ENCODE measurements at places on chromosomes 2 and 18.

GRCh38 chr2:41784496-41784895 lies 263.3 kb upstream of the PKDCC start:
- no peak for DNase-seq

- DNase-seq = no peak
Measured at GRCh38 chr2:176814274-176814673, 398.3 kb upstream of the HNRNPA3 start.

DNA sequence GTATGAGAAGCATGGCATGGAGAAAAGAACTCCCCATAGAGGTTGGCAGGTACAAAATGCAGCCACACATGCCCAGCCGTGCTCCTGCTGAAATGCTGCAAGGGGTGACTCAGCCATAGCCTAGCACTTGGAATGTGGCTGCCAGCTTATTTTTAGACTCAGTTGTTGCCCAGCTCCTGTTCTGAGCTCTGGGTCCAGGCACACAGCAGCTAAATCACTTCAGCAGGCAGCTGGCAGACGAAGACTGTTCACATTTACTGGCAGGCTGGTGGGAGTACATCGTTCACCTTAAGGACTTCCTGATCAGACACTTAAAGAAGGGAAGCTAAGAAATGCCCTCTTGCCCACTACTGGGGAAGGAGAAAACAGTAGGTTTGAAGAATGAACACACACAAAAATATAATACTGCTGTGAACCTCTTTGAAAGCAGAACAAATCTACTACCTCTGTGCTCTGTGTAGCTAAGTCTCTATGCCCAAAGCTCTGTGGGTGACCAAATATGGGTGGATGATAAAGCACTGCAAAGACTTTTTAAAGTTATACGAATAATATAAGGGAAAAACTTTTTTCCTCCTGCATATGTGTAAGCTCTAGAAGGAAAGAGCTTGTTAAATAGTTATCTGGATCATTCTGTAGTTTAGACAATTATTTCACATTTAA lies 146.1 kb downstream of the LNPK start:
- no peak for DNase-seq

DNA sequence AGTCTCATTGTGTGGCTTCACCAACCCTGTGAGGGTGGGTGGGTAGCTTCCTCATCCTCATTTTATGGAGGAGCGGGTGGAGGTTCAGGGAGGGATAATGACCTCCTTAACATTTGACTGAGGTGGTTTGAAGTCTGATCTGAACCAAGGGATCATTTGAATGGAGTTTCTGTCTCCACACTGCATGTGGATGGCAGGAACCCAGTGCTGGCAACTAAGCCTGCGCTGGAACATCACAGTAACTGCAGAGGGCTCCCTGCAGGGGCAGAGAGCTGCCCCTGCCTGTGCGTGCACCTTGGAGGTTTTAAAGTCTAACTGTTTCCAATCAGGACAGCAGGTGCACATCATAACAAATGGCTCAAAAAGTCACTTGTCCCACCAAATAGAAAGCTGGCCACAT lies 3.3 kb downstream of the AGAP1 start:
- DNase-seq = no peak

DNA sequence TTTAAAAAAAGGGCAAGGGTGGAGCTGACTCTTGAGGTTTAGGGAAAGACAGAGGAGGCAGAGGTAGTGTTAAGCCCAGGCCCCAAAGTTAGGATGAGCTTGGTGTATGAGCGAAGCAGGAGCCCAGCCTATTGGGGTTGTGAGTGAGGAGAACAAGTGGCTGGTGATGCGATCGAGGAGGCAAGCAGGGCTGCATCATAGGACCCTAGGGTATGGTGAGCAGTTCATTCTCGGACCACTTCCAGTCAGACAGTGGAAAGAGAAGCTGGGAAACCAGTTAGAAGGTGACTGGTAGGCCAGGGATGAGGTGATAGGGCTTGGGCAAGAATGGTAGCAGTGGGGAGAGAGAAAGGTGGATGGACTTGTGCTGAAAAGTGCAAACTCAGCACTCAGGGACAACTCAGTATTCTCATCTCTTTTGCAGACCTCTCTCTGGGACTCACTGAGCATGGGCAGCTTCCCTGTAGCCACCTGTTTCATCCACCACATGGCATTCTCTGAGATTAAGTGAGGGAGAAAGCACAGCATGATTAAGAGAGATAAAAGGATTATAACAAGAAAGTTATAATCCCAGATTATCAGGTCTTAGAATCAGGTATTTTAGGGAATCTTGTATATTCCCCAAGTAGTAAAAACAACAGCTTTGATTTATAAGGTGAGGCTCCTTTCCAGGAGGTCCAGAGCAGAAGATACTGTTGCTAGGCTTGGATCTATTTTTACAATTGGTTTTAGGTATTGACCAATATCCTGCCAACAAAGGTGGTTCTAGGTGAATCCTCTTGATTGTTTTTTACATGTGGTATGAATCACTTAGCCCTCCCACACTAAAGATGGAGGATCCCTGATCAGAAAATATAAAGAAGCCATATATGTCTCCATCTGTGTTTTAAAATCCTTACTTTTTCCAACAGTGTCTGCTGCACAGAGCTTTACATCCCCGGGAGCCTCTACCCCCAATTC lies 38.3 kb downstream of the XRCC5 start:
- DNase-seq = no peak

DNA sequence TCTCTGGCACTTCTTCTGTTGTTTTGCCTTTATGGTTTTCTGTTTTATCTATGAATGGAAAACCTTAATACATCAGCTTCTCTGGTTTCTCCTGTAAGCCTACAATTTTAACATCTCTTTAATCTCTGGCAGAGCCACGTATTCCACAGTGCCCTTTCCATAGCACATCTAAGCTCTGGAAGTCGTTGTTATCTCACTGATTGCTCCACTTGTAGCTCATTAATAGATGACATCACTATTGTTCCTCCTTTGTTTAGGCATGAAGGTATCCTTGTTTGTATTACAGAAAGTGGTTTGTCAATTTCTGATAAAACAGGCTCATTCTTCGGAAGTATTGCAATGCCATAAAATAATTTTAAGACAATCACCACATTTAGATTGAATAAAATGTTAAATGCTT lies 185.2 kb downstream of the ZNF804A start:
- DNase-seq = no peak

DNA sequence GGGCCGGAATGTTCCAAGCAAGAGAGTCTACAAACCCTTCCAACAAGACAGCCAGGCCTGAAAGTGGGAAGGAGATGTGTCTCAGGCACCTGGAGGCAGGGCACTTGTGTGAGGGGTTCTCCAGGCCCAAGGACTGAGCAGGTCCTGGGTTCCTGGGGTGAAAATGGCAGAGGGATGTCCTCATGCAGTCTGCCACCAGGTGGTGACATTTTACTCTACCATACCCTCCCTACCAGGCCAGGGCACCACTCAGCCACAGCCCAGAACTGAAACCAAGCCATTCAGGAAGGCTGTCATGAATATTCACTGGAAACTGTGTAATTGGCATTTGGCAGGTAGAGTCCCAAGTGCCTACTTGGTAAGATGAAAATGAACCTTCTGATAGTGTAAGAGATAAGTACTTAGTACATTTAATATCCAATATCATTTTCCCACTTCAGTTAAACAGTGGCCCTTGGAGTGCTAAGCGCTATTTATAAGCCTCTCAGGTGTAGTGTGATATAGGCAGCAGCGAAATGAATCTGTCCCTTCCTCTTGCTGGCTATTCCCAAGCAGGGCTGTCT lies 185.1 kb downstream of the MYO5B start:
- peak; percentile 53 for DNase-seq

- peak; percentile 6 for DNase-seq
Measured at GRCh38 chr2:56465491-56465890, 281.7 kb downstream of the CCDC85A start.

- DNase-seq = no peak
Measured at GRCh38 chr2:239266434-239266766, 134.4 kb downstream of the HDAC4 start.

- DNase-seq = no peak
Measured at GRCh38 chr2:172089005-172089504, 3.7 kb downstream of the DLX1 start.

DNA sequence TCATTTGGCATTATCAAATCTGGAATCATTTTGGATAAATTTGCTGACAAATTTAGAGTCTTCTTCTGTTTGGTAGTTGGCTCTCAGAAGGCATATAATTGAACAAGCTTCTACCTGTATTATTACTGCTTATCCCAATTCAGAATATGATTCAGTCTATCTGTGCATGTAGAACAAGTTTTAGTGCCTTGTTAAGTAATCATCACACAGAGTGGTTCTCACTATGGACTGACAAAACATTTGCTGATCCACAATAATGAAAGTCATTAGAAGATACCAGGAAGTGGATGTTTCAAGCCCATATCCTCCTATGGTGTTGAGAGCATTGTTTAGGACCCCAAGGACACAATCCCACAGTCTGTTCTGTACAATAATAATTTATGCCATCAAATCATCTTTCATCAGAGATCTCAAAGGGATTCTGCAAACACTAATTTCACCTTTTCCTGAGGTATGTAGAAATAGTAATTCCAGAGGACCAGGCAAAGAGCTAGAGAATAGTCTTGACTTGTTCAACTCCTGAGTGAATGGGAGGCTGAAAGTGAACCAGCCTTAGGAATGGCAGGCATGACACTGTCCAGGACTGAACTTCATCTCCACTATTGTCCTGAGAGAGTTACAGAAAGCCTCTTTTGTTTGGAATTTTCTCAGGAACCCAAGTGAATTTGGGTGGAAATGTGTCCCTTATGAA lies 29.6 kb upstream of the DSC1 start:
- no peak for DNase-seq

DNA sequence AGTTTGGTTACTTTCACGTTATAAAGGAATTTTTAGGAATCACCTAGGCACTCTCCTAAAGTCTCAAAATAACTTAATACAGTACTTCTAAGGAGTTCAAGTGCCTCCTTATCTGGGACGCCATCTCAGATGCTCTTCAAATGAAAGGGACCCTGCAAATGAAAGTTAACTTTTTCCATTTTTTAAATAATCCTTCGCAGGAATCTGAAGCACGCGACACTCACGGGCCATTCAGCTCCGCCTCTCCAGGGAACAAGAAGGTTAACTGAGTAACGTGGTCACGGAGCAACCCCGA lies 537 bp upstream of the ZC3H15 start:
- no peak for DNase-seq

GRCh38 chr18:41809652-41810051 lies 145.4 kb upstream of the PIK3C3 start:
- DNase-seq = no peak

GRCh38 chr2:210000464-210001324 lies 1.7 kb upstream of the RPE start:
- no peak for DNase-seq

DNA sequence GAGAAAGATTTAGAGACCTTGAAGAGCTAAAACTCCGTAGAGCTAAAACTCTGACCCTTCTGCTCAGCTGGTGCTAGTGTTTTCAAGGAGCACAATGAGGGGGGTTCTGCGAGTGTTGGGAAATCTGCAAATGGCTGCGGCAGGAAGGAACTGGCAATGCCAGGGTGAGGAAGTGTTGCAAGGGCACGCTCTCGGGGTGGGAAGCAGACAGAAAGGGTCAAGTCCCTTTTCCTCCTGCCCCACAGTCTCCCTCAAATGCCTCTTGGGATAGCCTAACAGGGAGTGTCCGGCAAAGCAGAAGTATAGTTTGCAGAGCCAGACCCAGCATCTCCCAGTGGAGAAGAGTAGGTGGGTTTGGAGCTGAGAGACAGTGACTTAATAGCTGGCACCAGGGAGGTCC lies 60.5 kb downstream of the NCAPH start:
- no peak for DNase-seq

GRCh38 chr2:44941551-44942234 lies at the start of gene SIX3:
TSS of gene SIX3 (plus strand) at chr2:44941702. CDS start at chr2:44942105, 403 bp downstream.
- no peak for DNase-seq

GRCh38 chr2:213221957-213222356 lies 62.3 kb upstream of the SPAG16 start:
- DNase-seq = peak; percentile 45

- DNase-seq = peak; percentile 69
Measured at GRCh38 chr2:222024932-222025880, 273.6 kb downstream of the PAX3 start.

DNA sequence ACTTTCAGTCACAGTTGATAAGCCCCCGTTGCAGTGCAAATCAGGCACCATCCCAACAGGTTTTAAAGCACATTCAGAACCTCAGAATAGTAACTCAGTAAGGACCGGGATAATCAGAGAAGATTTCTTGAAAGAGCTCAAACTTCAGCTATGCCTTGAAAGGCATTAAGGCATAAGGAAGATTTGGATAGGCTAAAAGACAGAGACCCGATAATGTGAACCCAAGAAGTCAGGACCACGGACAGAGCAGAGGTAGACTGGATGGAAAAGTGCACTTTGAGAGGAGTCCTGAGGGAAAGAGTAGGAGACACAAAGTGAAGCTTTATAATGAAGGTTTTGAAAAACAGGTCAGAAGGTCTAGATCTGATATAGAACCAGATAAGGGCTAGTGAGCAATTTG lies 36.9 kb upstream of the KLF7 start:
- DNase-seq = peak; percentile 63
